Calu3 (cell line): ENCODE measurements at places on chromosomes 16 and 17. TPM values are rescaled to one million over a fixed set of nuclear protein-coding genes. Genes with fewer than 3 reads are reported as not detected.

- peak overlapping the region; percentile 10 for H3K27ac ChIP-seq
- peaks cover 39% of the 10 kb centered on the region for H3K4me1 ChIP-seq
- no peaks in the 10 kb centered on the region for H3K36me3 ChIP-seq
- no peak for DNase-seq
Measured at GRCh38 chr16:69595127-69596036, 29.6 kb downstream of the NFAT5 start.

The C16orf78 gene
- total RNA-seq, result not detected in 2 replicates

DNA sequence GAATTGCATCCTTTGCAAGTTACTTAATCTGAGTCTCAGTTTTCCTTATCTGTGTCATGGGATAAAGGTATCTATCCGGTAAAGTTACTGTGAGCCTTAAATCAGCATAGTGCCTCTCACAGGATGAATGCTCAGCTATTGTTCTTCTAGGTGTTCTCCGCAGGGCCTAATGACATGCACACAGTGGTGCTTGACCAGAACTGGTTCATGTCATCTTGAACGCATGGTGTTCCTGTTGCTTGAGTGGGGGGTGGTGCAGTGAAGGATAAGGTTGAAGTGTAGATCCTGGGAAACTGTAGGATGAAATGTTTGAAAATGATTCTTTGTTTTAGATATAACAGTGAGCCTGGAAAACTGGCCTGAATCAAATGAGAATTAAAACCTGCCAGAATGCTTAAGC, 4.0 kb downstream of the KRT40 start:
- no peak overlapping the region for H3K27ac ChIP-seq
- no peaks in the 10 kb centered on the region for H3K27me3 ChIP-seq
- H3K36me3 ChIP-seq, result no peaks in the 10 kb centered on the region
- peaks cover 11% of the 10 kb centered on the region for H3K4me1 ChIP-seq
- H3K4me3 ChIP-seq, result no peak overlapping the region
- DNase-seq, result no peak

DNA sequence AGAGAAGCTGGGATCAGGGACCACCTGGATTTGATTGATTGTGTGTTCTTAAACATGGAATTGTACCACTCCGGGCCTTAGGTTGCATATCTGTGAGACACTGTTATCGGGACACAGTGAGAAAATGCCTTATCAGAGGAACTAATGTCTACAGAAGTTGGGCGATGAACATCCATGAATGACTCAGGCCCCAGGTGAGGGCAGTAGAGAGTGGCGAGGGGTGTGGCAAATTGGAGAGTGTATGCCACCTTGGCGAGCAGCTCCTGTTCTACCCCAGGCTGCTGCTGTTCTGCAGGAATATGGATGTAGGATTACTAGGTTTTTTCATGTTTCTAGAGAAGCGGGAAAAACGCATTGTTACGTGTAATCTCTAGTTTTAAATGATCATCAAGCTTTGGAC, 38.8 kb downstream of the CLEC16A start:
- no peak overlapping the region for H3K4me3 ChIP-seq
- no peak overlapping the region for H3K27ac ChIP-seq
- H3K36me3 ChIP-seq, result peaks cover 4% of the 10 kb centered on the region
- no peaks in the 10 kb centered on the region for H3K27me3 ChIP-seq
- peaks cover 33% of the 10 kb centered on the region for H3K4me1 ChIP-seq

DNA sequence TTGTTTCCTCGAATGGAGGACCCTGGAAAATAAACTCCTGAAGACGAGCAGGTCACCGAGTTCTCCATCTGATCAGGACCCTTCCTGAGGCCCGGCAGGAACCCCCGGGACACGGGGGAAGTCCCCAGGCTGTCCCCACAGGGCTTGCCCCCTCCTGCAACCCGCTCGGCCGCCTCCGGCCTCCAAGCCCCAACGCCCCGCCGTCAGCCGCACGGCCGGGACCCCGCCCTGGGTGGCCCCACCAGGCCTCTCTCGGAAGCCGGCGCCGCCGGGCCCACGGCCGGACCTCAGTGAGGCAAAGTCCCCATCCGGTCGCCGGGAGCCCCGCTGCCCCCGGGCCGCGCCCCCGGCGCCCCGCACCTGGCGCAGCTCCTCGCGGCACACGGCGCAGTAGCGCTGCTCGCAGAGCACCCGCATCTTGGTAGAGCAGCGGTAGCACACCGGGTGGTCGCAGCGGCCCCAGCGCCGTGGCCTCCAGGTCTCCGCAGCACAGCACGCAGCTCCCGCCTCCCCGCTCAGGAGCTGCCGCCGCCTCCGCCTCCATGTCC, 383 bp downstream of the ZNF598 start:
- H3K27me3 ChIP-seq, result no peaks in the 10 kb centered on the region
- DNase-seq, result peak; percentile 37
- H3K4me1 ChIP-seq, result peaks cover 38% of the 10 kb centered on the region
- peak overlapping the region; percentile 40 for H3K27ac ChIP-seq
